ENCODE measurements at places on chromosomes 7 and 10. TPM values are rescaled to one million over a fixed set of nuclear protein-coding genes. Genes with fewer than 3 reads are reported as not detected.

DNA sequence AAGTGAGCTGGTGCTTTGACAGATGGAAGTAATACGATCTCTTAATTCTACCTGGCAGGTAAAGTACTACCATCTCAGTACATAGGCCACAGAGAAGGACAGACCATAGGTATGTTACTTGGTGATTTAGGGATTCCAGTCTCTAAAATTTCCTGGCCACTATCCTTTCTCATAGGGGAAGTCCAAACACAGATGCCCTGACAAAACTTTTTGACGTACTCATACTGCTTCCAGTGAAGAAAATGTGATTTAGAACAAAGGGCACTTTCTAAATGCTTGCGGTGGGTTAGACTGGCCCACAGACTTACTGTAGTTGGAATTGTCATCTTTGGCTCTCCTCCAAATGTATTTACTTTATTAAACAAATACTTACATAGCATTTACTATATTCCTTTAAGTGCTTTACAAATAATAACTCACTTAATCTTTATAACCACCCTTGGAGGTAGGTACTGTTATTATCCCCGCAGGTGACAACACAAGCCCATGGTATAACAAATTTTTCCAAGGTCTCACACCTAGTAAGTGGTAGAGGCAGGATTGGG is 3.0 kb downstream of the PI4K2A start:
- DNase-seq = no peak

- DNase-seq = peak; percentile 45
Observed at GRCh38 chr7:128869138-128869943, 6.7 kb downstream of the ATP6V1F start.

- peak; percentile 73 for DNase-seq
Observed at GRCh38 chr7:116354171-116354545, 143.8 kb downstream of the TES start.

DNA sequence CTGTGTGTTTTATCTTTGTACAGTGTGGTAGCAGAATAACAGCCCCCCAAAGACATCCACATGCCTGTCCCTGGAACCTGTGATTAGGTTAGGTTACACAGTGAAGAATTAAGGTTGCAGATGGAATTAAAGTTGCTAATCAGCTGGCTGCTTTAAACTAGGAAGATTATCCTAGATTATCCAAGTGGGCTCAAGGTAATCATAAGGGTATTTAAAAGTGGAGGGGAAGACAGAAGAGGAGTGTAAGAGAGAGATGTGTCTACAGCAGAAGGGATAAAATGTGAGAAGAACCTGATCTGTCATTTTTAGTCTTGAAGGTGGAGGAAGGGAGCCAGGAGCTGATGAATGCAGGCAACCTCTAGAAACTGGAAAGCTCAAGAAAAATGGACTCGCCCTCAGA is 117.6 kb downstream of the ARHGAP22 start:
- DNase-seq = no peak

- DNase-seq = no peak
Observed at GRCh38 chr10:31374146-31374696, 55.2 kb downstream of the ZEB1 start.

DNA sequence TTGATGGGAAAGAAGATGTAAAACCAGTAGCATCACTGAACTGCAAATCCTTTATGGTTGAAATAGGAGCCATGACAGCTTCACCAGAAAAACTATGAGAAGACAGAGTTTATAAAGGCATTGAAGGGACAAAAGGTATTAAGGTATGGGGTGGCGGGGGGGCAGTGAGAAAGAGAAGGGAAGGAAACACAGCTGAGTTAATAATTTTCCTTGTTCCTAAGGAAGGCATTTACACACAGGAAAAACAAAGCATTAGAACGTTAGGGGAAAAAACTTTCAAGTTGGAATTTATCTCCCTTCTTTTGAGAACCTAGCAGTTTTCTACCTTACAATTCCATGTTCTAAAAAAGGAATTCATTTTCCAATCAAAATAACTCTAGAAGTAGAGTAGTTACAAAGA is 4.4 kb downstream of the LARP4B start:
- DNase-seq = no peak

DNA sequence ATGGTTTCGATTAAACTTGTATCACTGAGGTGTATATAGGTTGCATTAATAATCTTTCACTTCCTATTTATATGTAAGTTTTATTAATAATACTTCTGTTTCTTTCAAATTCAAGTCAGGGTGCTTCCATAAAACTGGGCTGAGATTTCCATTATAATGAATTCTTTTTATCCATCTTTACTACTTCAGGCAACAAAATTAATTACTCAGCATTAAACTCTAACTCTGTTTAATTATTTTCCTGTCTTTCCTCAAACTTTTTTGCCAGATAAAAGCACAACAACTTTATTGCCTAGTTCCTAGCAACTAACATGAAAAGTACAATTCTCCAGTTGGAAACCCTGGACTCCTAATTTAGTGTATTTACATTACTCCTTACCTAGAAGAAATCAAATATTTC is 3.0 kb upstream of the MINDY3 start:
- DNase-seq = no peak

- no peak for DNase-seq
Observed at GRCh38 chr7:16514271-16514670, 12.4 kb upstream of the LRRC72 start.

- no peak for DNase-seq
Observed at GRCh38 chr7:27842094-27842692, 102.2 kb downstream of the TAX1BP1 start.

DNA sequence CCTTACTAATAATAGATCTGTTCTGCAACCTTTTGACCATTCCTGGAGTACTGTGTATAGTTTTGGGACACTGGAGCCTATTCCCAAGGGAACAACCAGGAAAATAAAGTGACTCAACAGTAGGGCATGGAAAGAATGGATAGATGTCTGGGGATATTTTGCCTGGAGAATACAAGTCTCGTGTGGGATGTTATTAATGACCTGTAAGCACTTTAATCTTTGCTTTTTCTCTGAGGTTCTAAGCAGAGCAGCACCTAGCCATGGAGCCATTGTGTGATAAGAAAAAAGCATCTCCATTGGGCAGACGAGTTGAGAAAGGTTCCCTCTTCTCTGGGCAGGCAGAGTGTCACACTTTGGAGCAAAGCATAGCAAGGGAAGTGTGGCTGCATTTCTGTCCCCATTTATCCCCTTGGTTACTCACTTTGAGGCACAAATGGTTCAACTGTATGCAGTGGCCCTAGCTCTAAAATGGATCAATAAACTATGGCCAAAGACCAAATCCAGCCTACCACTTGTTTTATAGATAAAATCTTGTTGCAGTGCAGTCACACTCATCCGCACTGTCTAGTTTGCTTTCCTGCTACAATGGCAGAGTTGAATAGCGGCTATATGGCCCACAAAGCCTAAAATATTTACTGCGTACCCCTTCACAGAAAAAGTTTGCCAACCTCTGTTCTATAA is 21.0 kb upstream of the CCDC71L start:
- no peak for DNase-seq

FLNC gene
- 16.5 TPM for total RNA-seq

IKZF1 gene
- total RNA-seq = 7.0 TPM

ZNF488 gene
- total RNA-seq = 0.21 TPM

NAT16 gene
- total RNA-seq = not detected

GPR85 gene
- total RNA-seq = not detected
